ENCODE measurements at places on chromosomes 1 and 21.

- no peak for DNase-seq
Observed at GRCh38 chr1:94000510-94001282, 91.5 kb upstream of the GCLM start.

GRCh38 chr1:31798433-31799195 is 17.2 kb downstream of the SPOCD1 start:
- DNase-seq = no peak

DNA sequence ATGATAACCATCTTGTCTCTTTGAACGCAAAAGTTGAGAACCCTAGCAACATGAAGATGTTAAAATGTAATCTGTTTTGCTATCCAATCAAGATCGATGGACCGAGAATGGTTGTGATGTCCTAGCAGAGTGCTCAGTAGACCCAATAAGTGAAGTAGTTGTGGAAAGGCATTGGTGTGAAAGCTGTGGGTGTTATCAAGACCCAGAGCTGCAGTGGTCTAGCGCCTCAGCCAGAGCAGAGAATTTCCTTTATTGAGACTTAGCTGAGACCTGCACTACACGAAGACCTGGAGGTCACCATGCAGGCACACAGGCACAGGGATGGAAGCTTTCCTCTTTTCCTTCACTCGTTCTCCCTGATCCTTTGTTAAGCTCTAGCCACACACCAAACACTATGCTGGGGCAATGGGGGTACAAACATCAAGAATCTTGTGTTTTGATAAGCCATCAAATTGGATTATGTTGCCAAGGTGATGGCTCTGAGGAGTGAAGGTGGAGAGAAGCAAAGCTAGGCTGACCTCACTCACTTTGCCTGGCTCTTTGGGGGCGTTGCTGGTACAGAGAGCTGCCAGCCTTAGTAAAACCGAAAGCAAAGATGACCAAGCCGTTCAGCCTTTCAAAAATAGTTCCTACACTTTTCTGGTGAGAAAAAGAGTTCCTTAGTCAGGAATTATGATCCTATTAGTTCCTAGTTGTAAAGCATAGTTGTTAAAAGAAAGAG is 24.1 kb downstream of the METTL13 start:
- no peak for DNase-seq

DNA sequence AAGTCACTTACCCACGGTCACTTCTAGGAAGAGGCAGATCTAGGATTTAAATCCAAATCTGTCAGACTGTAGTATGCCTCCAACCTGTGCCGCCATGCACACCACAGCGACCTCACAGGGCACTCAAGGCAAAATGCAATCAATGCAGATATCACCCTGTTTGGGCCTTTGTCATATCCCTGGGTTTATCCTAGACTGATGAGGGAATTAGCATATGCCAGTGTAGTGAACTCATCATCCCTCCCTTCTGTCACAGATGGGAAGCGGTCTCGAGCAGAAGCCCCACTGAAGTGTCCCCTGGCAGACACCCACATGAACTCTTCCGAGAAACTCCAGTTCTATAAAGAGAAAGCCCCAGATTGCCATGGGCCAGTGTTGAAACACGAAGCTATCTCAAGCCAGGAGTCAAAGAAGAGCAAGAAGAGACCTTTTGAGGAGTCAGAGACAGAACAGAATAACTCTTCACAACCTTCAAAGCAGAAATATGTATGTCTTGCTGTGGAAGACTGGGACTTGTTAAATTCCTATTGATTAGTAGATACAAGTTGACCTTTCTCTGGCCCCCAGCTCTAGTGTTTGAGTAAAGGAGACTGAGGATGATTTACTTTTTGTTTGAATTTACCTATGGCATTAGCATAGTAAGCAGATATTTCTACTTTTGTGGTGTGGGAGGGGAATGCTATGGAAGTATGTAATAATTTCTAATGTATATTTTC is 21.4 kb downstream of the LRRC42 start:
- no peak for DNase-seq

DNA sequence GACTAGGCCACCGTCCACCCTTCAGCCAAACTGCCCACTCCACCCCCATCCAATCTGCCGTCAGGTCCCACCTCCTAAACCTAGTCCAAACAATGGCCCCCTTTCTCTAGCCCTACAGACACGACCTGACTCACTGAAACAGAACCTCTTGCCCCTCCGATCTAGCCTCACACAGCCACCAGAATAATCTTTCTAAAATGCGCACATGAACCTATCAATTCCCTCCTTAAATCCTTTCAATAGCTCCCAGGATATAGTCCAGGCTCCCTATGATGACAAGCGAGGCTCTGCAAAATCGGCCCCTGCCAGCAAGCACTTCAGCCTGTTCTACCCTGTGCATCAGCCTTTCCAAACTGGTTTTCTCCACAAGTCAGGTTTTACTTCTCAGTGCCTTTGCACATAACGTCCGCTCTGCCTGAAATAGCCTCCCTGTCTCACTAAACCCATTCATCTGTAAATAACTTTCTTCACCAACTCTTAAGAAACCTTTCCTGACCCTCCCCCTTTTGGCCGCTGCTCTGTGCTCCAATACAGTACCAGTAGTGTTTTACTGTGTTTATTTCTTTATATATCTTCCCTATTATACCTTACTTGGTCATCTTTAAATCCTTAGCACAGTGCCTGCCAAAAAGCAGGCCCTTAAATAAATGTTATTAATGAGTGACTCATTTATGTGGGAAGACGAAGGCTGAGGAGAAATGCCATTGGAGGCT is 9.0 kb upstream of the CDC20 start:
- DNase-seq = no peak

Measured in esophagus squamous epithelium (tissue), 5 donors.